ENCODE measurements at places on chromosomes 5 and 9.

DNA sequence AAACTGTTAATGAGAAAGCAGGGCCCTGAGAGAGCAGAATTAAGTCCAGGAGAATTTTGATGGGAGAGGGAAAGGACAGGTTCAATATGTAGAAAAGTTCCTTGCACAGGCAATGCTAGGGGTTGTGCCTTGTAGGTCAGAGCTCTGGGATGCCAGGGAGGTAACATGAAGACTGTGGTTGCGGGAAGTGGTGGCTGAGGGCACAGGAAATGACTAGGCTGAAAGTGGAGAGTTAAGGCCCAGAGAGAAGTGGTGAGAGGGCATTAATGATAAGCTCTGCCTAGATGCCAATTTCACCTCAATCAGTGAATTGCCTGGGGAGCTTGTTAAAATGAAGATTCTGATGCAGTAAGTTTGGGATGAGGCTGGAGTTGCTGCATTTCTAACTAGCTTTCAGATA is 31.5 kb upstream of the PPP3R2 start:
- DNase-seq: peak; percentile 17

DNA sequence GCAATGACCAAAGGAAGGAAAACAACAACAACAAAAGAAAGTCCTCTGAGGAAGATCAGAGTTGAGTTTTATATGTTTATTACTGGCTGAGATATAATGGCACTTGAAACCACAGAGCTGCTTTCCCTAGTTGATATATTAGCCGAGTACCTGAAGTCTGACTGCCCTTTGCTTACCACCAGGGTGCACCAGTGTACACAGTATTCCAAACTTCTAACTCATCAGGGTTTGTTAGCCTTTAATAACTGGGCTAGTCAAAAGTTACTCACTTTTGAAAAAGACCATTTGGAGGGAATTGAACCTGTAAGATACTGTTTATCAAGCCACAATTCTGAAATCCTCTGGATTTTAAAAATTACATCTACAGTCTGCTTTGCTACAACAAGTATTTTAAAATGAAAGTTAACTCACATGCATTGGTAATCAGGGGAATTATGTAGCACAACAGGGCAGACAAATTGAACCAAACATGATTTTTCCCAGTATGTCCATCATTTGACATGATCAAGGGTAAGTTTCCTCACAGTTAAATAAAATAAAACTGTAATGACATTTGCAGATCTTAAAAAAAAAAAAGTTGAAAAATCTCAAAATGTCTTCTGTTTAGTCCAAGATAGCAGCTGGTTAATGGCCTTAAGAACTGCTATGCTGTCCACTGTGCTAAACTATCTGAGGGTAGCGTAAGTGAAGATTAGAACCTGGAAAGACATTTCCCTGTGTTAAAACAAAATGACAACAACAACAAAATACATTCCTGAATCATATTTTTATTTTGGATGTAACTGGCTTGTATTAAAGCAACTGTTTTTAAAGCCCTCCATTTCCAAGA is 57.3 kb upstream of the C6 start:
- DNase-seq: no peak

DNA sequence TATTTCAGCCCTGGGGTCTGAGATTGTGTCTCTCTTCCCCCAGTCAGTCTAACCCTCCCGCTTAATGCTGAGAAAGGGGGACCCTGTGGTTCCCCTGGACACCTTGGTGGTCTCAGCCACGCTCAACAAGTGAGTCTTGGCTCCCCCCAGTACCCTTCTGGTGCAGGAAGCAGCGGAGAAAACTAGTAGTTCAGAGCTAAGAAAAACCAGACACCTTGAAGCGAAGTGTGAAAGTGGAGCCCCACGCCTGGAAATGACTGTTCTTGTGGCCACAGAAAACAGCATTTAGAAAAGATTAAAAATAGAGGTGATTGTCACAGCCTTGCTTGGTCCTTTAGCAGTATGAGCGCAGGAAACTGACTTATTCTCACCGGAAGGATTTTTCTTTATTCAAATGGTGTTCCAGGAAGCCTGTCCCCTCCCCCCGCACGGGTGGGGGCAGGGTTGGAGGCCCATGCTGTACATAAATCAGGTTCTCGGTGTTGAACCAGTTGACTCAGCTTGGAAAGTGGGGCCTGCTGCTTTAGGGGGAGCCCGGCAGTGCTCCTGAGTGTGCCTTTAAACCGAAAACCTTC is 8.1 kb downstream of the ARPC5L start:
- peak; percentile 95 for DNase-seq

DNA sequence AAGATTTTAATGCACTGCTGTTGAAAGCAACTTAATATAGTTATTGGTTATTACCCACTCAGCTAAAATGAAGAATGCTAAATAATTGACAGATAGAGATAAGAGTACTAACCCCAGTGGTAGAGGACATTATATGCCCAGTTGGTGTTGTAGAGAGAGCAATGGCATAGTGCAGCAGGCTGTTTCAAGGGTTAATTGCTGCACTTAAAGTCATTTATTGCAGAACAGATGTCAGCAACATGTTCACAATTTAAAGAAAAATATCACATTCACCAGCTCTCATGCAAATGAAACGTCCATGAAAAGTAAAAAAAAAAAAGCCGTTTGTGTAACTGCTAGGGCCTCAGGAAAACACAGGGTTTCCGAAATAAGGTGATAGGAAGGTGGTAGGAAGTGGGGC is 254.6 kb downstream of the MTRR start:
- no peak for DNase-seq

DNA sequence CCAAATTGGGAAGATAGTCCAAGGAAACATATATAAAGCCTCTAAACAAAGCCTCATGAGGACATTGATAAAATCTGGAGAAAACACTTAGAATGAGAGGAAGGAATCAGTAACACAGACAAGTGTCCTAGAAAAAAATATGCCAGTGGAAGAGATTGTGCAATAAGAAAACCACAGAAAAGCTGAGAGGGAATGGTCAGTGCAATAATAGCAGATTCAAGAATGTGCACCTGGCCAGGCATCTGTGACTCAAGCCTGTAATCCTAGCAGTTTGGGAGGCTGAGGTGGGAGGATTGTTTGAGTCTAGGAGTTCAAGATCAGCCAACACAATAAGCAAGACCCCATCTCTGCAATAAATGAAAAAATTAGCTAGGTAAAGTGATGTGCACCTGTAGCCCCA is 691.2 kb upstream of the CDH6 start:
- no peak for DNase-seq
